ENCODE measurements at places on chromosomes 7 and 10.

GRCh38 chr7:110296321-110296720 lies 794.6 kb upstream of the LRRN3 start:
- DNase-seq, result no peak

DNA sequence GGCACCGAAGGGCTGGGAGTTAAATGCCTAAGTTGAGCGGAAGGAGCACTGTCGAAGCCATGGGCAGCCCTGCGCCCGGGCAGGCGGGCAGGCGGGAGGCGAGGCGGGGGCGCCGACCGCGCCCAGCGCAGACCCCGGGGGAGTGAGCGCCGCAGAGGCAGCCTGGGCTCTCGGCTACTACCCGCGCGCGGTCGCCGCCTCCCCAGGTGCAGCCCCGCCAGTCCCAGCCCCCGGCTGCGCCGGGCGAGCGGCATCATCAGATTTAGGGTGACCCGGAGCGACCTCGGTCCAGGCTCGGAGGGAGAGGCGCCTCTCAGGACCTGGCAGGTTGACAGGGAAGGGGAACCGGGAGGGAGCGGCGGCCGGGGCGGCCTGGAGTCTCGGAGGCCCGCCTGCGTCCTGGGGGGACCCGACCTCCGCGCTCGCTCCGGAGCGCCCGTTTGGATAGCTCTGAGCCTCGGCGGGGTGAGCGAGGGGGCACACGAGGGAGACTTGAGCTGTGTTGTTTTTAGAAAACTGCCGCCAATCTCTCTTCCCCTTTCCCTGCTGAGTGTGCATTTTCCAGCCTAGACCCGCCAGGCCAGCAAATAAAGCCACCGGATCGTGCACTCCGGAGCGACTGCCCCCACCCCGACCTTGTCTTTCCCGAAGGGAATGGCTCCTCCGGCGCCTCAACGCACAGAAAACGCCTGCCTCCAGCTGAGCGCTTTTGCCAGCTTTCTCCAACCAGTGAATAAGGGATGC lies 2.3 kb upstream of the NRP1 start:
- peak; percentile 72 for DNase-seq

DNA sequence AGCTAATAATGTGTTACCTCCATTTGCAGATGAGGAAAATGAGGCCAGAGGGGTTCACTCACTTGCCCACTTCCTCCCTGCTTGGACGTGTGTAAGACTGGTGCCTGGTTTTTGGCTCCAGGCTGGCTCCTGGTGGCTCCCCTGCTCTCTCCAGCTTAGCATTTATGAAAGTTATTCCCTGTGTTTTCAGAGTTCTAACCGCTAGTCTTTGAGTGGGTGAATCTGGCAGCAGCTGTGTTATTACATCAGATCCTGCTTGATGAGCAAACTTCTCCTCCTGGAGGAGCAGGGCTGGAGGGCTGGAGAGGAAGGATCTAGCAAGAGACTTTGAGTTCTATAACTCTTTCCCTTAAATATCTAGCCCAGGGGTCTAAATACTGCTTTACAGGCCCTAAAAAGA lies 80.9 kb upstream of the AGBL3 start:
- DNase-seq, result no peak

- peak; percentile 38 for DNase-seq
Observed at GRCh38 chr7:108253275-108254044, 123.3 kb upstream of the LAMB4 start.

- no peak for DNase-seq
Observed at GRCh38 chr7:27916372-27916771, 176.4 kb downstream of the TAX1BP1 start.

DNA sequence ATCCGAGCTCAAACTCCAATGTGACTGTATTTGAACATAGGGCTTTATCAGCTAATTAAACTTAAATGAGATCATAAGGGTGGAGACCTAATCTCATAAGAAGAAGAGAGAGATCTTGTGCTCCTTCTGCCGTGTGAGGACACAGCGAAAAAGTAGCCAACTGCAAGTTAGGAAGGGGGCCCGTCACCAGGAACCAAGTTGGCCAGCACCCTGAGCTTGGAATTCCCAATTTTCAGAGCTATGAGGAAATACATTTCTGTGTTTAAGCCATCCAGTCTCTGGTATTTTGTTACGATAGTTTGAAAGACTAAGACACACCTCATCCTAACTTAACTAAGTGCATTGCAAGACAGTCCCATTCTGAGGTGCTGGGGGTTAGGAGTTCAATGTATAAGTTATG lies 14.1 kb upstream of the WDR86 start:
- no peak for DNase-seq

DNA sequence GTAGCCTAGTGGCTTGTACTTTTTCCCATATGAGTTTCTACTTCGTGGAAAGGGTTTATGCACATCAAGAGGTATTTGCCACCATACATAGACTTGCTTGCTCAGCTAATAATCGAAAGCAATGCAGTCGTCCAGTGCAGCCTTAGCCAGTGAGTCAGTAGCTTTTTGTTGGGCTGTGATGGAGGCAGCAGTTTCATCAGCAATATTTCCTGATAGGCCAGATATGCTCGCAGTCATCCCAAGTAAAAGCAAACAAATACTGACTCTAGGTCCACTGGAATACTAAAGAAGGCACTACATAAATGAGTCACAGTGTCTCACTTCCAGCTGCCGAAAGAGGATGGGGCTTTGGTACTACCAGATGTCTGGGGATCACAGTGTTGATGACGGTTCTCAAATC lies 2.1 kb upstream of the BNIP3 start:
- DNase-seq, result no peak

All from KBM-7 (cell line).